ENCODE measurements at places on chromosomes 1 and 21. TPM values are rescaled to one million over a fixed set of nuclear protein-coding genes. Genes with fewer than 3 reads are reported as not detected.

The KRTAP22-2 gene
- total RNA-seq, result not detected

DNA sequence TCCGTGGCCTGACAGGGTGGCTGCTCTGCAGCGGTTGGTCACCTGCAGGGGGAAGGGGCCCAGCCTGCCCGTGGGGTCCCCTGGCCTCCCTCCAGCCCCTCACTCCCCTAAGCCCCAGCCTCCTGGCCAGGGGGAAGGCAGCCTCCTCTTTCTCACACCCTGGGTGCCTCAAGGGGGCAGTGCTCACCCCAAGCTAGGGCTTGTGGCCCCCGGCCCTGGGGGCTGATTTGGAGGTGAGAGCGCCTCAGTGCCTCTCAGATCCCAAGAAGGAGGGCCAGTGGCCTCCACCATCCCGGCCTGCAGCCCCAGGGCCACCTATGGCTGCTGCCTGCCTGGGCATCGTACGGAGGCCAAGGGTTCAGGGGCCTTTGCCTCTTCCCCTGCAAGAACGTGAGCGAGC lies 66.4 kb upstream of the TTC34 start:
- no peak for DNase-seq

DNA sequence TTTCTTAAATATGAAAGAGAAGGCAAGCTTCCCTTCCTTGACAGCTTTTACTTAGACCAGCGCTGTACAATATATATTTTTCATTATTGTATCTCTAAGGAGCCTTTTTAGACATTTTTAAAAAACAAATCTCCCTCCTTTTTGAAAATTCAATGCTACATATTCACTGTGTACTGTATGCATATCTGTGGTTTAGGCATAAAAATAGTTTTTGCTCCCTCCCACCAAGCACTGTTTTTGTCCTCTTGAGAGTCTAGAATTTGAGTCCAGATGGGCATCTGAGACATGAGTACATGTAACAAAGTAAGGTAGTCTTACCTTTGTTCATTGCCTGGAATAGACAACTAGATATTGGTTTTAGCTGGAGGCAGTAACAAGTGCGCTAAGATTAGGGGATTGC lies 488.5 kb upstream of the RUNX1 start:
- no peak for DNase-seq

DNA sequence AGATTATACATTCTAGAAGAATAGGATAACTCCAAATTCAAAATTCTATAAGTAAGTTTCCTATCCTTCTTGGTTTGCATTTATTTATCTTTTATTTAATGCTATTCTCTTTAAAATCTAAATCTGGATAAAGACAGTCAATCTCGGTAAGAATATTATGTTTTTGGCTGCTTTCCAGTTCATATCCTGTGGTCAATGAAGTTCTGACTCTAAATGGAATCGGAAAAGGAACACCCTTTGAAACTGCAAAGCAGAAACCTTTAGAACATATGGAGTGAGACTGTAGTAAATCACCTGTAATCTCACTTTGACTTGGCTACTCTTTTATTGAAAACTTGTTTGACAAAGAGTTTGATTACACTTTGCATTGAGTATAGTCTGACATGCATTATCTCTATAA lies 85.2 kb downstream of the KIFAP3 start:
- DNase-seq, result peak; percentile 51

The SPRR1B gene
- total RNA-seq, result not detected

The ZNF678 gene
- 21.4 TPM for total RNA-seq

The RCC1 gene
- 54.5 TPM for total RNA-seq

- DNase-seq, result no peak
Observed at GRCh38 chr1:178388418-178389145, 108.2 kb downstream of the CLEC20A start.

- DNase-seq, result no peak
Observed at GRCh38 chr1:239811211-239811885, 280.3 kb upstream of the FMN2 start.

The PRAMEF5 gene
- not detected for total RNA-seq

The POU3F1 gene
- total RNA-seq, result under 0.01 TPM

DNA sequence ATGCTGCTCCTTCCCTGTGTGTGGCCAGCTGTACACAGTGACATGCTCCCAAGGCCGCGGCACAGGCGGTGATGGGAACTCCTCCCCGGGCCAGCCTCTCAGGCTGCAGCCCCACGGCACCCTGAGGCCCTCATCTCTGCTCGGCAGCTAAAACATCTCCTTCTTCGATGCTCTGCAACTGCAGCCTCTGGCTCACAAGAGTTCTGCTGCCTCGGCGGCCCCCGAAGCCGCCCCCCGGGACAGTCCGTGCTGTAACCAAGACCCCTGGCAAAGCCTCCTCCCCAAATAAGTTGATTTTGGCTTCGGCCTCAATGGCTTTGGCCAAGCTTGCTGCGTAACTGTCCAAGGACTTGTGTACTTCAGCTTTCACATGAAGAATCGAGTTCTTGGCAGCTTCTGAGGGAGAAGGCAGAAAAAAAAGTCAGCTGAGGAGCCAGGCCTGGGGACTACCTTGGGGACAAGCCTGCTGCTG lies 51.3 kb downstream of the GPR161 start:
- no peak for DNase-seq

The SMIM11 gene
- total RNA-seq, result 2.4 TPM

DNA sequence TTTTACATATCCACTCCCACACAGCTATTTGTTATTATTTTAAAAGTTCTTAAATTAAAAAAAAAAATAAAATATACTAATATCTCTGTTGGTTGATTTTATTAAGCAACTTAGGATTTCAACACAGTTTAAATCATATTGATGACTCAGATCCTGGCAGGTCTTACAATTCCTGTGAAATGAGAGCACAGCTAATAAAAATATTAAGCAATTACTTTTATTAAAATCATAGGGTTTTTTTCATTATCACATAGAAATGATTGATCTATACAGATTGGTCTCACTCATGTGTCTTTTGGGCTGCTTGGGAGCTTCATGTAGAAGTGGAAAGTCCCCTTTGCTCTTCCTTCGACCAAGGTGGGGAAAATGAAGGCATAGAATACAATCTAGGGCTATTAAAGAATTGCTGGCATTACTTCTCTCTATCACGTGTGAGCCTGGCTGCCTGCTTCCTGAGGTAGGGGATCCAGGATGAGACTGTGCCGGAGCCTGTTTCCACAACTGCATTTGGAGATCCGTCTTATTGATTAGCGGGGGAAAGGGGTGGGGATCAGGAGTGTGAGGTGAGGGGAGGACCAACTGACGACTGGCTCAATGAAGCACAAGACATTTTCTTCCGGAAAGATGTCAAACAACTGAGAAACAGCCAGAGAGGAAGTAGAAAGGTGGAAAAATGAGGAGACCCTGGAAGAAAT lies 858.0 kb downstream of the USP25 start:
- peak; percentile 77 for DNase-seq
